ENCODE measurements at places on chromosomes 7 and 10. TPM values are rescaled to one million over a fixed set of nuclear protein-coding genes. Genes with fewer than 3 reads are reported as not detected.

The PRKCQ gene
- 71.5 TPM for total RNA-seq

The GSAP gene
- total RNA-seq = 10.4 TPM

The INTS15 gene
- 40.0 TPM for total RNA-seq

The TMEM72 gene
- total RNA-seq = not detected

The SPDYE9 gene
- not detected for total RNA-seq

Measured in T-helper 1 cell treated with Interleukin-12 subunit alpha and Interleukin-12 subunit beta and Interleukin-4 antibody, amounts not matched to agents 30 ng/mL and 1 ng/mL, for 36 hours (primary cell).